ENCODE measurements at places on chromosomes 2 and 18.

- no peak for DNase-seq
These were observed 75.4 kb downstream of the DYSF start for GRCh38 chr2:71528749-71529148.

- DNase-seq = no peak
These were observed 5.2 kb downstream of the MRPL35 start for GRCh38 chr2:86204458-86204857.

- no peak for DNase-seq
These were observed 27.2 kb upstream of the BBS5 start for GRCh38 chr2:169452080-169452479.

DNA sequence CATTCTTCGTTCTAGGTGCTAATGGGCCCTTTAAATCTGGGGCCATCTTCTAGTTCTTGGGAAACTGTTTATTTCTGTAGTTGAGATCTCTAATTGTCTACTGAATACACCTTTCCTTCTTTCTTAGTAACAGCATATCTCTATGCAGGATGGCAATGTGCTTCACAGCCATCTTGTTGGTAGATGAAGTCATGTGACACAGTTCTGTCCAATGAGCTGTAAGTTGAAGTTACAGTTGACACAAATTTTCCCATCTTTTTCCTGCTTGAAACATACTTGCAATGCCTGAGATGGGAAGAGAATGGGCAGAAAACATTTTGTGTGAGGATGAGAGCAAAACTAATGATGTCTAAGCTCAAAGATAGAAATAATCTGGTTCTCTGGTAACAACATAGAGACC, 57.3 kb upstream of the PHLPP1 start:
- DNase-seq = no peak

DNA sequence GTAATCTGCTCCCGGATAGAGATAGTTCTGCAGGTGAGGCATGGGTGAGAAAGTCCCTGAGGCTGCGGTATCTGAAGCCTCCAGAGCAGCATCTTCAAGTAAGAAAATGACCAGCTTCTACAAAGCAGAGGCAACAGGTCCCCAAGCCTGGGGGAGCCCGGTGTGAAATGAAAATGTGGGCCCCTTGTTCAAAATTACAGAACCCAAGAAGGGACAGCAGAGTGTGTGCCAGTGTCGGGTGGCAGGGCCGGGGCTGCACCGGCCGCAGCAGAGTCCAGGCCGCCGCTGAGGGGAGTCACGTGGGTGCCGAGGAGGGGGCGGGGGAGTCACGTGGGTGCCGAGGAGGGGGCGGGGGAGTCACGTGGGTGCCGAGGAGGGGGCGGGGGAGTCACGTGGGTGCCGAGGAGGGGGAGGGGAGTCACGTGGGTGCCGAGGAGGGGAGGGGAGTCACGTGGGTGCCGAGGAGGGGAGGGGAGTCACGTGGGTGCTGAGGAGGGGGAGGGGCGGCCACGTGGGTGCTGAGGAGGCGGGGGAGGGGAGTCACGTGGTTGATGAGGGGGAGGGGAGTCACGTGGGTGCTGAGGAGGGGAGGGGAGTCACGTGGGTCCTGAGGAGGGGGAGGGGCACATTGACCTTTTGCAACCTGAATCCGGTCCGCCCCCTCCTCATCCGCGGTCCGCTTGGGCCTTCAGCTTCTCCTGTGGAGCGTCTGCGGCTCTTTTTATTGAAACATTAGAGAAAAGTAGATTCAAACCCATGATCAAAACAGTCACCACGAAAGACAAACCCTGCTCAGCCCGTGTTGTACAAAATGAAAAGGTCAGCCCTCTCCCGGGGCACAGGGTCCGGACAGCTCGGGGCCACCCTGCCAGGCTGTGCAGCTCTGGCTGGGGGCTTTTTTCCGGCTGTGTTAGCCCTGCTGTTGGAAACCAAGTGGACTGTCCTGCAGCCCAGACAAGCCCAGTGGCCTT, 10.4 kb downstream of the COLEC11 start:
- no peak for DNase-seq

- no peak for DNase-seq
These were observed 78.7 kb downstream of the USP40 start for GRCh38 chr2:233487748-233488345.

GRCh38 chr18:42860011-42860410, 255.5 kb downstream of the RIT2 start:
- DNase-seq = peak; percentile 63
